ENCODE measurements at places on chromosomes 2 and 18. TPM values are rescaled to one million over a fixed set of nuclear protein-coding genes. Genes with fewer than 3 reads are reported as not detected.

Gene C1QL2
- total RNA-seq = not detected

Gene TEX261
- 27.2 TPM for total RNA-seq

Gene IL1B
- total RNA-seq = not detected

Gene BIN1
- total RNA-seq = 110 TPM

Gene ALK
- total RNA-seq = not detected

Gene MC4R
- not detected for total RNA-seq

GRCh38 chr18:26780520-26781325 lies 84.8 kb downstream of the AQP4 start:
- ATAC-seq = no peak

DNA sequence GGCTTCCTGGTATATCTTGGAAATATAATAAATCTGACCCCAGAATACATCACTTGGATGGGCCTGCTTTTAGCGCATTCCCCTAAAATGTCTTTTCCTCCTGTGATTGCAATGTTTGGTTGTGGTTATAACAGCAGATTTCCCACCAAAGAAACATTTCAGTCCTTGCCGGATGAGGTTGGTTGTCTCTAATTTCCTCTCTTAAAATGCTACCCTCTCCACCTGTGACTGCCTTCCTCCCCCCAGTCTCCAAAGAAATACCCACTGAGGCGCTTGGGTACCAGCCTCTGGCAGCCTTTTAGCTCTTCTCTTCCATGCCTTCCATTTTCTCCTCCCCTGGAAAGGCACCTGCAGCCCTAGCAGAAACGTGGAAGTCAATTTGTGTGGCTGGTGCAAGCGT lies 102.1 kb upstream of the SIX3 start:
- no peak for ATAC-seq

DNA sequence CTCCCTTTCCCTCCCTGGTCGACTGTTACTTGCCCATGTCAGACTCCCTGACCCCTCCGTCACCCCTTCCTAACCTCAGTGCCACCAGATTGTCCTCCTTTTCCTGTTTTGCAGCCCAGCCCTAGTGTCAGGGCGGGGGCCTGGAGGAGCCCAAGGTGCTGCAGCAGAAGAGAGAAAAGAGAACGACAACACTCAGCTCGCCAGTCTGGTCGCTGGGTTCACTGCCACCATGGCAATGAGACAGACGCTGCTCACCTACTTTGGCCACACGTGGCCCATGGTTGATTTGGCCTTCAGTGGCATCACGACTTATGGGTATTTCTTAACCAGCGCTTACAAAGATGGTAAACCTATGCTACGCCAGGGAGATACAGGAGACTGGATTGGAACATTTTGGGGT lies 108.4 kb upstream of the RMDN2 start:
- no peak for ATAC-seq

DNA sequence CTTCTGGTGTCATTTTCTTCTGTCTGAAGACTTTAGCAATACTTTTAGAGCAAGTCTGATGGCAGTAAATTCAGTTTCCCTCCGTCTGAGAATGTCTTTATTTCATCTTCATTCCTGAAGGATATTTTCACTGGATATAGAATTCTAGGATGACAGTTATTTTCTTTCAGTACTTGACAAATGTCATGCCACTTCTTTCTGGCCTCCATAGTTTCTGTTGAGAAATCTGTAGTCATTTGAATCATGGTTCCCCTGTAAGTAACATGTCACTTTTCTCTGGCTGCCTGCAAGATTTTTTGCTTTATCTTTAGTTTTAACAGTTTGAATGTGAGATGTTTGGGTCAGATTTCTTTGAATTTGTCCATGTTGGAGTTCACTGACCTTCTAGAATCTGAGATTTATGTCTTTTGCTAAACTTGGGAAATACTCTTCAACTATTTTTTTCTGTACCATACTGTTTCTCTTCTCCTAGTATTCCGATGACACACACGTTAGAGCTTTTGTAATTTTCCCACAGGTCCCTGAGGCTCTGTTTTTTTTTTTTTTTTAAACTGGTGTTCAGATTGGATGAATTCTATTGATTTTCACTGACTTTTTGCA lies 30.2 kb downstream of the RMND5A start:
- ATAC-seq = no peak

DNA sequence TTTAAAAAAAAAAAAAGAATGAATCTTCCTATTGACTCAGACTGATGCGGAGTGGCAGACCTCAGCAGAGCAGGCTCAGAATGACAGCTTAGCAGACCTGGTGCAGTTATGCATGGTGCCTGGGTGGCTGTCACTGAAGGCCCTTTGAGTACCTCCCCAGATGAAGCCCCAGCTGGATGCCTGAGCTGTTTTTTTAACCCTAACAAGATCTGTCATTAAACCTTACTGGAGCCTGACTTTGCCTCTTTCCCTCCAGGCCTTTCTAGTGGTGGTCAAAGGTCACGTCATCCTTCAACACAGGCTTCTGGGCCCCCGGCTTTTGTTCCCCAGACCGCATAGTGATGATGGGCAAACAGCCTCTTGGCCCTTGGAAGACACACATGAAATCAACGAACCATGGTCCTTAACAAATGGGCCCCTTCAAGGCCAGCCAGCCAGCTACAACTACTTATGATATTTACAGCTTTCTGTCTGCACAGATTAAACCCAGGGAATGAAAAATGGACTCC lies 138.3 kb upstream of the CYP1B1 start:
- ATAC-seq = peak; percentile 94

GRCh38 chr2:43345391-43345813 lies 119.0 kb upstream of the ZFP36L2 start:
- no peak for ATAC-seq

- peak; percentile 66 for ATAC-seq
Observed at GRCh38 chr2:1136846-1137245, 186.2 kb downstream of the SNTG2 start.

DNA sequence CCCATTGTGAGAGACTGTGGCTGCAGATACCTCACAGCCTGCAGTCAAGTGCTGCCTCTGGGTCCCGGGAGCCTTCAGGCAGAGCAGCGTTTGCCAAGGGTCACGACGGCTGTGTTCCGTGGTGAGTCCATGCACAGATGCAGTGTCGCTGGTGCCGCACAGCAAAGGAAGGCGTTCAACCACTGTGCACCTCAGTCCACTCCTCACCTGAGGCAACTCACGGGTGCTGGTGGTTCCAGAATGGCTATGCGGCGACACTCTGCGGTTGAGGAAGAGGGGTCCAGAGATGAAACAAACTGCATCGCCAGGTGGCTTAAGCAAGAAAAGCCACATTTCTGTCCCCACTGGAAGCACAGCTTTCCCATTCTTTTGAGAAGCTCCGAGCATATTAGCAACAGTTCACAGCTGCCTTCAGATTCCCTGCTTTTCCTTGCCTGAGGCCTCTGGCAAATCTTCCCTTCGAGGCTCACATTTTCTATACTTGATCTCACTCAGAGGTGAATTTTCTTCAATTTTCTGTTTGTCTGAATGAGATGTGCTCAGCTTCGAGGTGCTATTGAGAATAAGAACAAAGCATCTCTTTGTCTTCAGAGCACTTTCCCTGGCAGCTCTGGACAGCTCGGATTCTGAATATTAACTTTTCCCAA lies 208.8 kb upstream of the TWIST2 start:
- no peak for ATAC-seq

DNA sequence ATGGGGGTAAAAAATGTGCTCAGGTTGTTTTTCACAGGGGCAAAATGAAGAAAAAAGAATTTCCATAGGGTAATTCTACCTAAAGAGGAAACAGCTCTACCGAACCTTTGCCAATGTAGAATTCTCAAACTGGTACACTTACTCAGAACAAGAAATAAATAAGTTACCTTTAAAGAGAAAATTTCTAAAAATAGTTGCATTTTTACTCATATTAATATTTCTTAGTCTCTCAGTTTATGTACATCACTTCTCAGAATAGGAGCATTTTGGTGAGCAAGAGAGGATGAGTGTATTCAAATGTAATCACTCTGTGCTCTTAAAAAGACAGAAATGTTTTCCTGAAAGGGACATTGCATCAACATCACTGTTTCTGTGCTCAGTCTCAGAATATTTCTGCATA lies 574.7 kb upstream of the SLC8A1 start:
- ATAC-seq = no peak

GRCh38 chr2:24943427-24944053 lies 23.5 kb upstream of the ADCY3 start:
- no peak for ATAC-seq

DNA sequence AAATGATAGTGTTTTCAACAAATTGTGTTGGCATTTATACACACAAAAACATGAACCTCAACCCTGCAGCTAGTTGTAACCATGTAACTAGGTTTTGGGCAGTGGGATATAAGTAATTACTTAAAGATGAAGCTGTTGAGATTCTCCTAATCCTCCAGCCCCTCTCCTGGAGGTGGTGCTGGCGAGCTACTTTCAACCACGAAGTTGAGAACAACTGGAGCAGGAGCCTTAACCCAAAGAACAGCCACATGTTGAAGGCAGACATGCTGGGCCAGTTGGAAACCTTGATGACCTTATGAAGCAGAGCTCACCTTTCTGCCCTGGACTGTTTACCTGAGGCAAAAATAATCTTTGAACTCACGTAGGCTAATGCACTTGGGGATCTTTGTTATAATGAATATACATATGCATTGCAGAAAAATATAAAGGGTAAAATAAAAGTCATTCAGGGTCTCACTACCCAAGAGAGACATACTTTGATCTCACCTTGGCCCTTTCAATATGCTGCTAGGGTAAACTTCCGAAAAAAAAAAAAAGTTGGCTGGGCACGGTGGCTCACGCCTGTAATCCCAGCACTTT lies 89.6 kb upstream of the NPAS2 start:
- ATAC-seq = peak; percentile 50

DNA sequence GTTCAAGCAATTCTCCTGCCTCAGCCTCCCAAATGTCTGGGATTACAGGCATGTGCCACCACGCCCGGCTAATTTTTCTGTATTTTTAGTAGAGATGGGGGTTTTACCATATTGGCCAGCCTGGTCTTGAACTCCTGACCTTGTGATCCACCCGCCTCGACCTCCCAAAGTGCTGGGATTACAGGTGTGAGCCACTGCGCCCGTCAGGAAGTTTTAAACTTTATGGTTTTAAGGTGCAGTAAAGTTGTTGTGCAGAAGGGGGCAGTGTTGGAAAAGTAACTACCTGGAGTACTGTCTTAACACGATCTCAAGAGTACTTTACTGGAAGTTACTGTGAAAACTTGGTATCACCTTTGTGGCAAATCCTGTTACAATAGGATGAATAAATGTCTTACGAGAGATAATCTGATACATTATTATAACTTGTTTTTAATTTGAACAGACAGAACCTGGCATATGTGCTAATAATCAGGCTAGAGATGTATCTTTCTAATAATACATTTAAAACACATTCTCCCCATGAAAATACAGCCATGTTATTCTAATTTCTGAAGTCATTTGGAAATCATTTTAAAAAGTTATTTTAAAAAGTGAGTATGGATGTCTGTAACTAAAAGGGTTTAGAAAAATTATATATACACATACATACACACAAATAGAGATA lies 10.8 kb downstream of the SPDYA start:
- ATAC-seq = peak; percentile 76

DNA sequence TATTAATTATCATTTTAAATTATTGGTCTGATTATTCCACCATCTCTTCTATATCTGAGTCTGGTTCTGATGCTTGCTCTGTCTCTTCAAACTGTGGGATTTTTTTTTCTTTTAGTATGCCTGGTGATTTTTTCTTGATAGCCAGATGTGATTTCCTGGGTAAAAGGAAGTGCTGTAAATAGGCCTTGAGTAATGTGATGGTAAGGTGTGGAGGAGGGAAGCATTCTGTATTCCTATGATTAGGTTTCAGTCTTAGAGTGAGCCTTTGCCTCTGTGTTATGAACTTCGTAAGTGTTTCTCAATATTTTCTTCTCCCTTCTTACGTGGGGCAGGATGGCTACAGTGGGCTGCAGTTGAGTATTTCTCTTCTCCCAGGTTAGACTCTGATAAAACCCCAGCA lies 103.0 kb downstream of the EHBP1 start:
- ATAC-seq = no peak
